Muscle of back (tissue), 13 donors: ENCODE measurements at places on chromosomes 2 and 18.

DNA sequence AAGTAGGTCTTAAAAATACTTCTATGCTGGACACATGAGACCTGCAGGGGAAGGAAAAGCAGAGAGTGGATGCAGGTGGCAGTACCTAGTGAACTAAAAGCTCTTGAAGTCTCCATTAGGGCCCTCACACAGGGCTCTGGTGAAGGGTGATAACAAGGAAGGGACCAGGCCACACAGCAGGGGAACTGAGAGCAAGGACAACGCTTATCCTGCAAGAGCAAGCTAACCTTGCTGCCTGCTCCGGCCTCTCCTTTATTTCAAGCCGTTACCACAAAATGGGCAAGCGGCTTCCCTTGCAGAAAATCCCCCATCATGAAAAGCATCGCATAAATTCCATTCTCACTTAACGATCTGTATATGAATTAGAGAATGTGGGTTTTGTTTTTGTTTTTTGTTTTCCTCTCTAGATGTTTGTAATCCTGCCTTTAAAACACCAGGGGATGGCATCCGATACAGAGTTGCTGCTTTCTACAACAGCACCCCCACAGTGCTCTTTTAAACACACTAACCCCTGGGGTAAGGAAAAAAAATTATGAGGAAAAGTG is 64.5 kb downstream of the CACNB4 start:
- no peak for DNase-seq

DNA sequence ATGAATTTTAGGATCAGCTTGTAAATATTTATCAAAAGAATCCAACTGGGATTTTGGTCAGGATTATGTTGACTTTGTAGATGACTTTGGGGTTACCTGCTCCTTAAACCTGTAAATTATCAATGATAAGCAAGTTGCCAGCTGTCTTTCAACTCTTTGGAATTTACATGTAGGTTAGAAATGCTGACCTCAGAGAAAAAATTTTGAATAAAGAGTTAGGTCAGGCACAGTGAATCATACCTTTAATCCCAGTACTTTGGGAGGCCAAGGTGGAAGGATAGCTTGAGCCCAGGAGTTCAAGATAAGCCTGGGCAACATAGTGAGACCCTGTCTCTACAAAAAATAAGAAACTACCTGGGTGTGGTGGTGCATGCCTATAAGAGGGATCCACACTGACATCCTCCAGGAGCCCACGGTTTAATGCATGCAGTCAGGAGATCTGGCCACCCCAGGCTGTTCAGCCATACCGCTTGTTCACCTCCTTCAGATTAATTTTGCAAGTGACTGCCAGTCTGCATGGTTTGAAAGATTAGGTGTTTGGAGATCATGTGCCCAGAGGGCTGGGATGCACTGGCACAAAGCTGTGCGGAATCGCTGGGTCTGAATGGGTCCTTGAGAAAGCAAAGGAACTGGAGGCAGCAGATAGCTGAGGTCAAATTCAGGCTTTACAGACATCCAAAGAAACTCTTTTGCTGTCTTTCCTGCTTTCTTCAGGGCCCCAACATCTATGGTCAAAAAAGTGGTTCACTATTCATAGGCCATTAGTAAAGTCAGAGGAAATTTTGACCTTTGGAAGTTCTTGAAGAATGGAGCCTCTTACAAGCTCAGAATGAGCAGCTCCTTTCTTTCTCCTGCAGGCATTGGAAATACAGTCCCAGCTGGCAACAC is 83.4 kb upstream of the TXNDC2 start:
- no peak for DNase-seq

DNA sequence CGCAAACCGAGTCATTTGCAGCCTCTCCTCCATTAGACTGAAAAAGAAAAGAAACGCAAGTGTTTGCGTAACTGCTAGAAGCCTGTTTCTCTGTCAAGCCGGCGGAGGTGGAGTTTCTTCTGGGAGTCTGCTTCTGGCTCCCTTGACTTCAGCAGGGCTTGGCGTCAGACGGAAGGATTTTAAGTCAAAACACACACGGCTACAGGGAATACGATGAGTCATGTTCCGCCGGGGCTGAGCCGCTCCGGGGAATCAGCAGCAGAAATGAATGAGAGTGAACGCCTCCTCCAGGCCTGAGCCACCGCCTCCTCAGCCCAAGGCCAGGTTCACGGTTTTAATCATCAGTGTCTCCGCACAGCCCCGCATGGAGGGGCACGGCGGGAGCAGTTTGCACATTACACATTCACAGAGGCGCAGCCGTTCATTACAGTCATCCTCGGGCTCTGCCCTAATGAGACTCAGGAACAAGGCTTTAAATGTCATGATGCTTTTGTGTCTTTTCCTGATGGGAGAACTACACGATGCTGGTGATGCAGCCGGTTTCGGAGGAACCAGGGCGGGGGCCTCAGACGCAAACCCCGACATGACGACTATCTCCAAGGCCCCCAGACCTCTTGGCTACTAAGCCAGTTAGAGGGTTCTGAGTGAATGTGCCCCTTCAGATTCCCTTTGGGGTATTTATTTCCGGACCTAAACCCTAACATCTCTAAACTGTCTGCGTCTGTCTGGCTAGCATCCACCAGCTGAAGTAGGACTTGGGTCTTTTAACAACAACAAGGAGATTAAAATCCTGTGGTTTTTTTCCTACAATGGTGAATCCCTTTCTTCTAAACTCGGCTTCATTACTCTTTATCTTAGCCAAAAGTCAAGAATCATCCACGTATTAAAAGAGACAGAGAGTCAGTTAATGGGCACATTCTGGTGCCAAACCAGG is 11.1 kb upstream of the SCG2 start:
- peak; percentile 63 for DNase-seq

- DNase-seq = peak; percentile 53
Observed at GRCh38 chr18:39434223-39434920, 1868.8 kb upstream of the CELF4 start.

DNA sequence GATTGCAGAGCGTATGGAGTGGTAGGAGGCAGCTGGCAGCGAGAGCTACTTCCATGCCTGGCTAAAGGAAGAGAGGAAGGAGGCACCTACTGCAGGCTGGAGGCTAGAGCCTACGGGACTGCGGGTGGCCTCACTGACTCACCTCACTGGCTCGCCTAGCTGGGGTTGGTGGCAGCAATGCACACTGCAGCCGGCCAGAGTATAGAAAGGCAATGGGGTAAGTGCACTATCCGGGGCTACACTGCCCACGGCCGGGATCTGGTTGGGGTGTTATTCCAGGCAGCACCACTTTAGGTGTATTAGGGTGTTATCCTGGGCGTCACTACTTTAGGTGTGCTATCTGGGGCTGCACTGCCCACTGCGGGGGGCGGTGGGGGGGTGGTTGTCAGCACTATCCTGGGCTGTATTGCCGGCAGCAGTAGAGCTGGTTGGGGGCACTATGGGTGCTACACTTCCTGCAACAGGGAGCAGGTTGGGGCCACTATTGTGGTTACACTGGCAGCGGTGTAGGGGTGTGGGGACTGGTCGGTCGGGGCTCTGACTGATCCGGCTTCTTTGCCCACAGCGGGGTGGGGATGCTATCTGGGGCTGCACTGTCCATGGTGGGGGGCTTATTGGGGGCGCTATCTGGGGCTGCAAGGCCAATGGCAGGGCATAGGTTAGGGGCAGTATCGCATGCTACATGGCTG is 33.3 kb upstream of the ANKRD62 start:
- DNase-seq = no peak

- DNase-seq = no peak
Observed at GRCh38 chr2:241975593-241976284, 106.2 kb downstream of the RTP5 start.

DNA sequence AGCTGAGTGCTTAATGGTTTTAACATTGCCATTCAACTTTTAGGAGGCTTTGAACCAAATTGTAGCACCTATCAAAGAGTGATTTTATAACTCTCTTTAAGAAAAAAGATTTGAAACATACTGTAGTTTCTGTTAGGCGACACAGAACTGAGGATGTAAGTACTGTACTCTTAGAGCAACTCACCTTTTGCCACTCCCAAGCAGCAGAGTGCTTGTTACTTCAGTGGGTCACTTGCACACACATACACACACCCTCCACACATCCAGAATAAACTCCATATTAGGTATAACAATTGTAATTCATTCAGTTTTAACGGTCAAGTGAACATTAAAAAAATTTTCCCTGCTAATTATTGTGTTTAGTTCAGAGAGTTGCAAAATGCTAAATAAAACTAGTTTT is 118.3 kb downstream of the CAMKMT start:
- DNase-seq = no peak

- DNase-seq = peak; percentile 67
Observed at GRCh38 chr18:51621113-51621863, 423.8 kb upstream of the MEX3C start.

DNA sequence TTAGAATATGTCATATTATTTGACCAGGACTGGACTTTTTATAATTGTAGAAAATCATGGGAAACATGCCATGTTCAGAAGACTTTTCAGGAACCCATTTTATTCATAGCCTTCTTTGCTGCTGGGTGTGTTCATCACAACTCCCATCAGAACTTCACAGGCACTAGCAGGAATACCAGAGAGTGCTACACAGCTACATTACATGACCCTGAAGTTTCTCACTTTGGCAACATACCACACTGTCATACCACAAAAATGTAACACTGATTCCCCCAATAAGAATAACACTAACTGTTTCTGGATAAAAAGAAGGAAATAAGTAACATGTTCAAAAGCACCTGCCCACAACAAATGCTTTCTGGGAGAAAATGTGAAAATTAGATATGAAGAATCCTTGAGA is 405.4 kb downstream of the CDH2 start:
- DNase-seq = no peak

DNA sequence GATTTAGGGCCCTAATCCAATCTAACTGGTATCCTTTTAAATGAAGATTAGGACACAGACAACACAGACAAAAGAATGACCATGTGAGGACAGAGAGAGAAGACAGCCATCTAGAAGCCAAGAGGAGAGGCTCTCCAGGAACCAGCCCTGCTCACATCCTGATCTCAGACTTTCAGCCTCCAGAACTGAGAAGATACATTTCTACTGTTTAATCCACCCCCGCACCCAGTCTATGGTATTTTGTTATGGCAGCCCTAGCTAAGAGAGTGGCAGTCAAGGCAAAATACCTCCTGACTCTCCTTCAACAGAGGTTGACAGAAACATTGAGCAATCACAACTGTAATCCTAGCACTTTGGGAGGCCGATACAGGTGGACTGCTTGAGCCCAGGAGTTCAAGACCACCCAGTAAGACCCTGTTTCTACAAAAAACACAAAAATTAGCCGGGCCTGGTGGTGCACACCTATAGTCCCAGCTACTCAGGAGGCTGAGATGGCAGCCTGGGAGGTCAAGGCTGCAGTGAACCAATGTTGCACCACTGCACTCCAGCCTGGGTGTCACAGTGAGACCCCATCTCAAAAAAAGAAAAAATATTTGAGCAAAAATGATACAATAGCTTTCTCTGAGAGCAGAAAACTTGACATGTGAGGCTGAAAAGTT is 34.7 kb downstream of the WDR33 start:
- DNase-seq = no peak

DNA sequence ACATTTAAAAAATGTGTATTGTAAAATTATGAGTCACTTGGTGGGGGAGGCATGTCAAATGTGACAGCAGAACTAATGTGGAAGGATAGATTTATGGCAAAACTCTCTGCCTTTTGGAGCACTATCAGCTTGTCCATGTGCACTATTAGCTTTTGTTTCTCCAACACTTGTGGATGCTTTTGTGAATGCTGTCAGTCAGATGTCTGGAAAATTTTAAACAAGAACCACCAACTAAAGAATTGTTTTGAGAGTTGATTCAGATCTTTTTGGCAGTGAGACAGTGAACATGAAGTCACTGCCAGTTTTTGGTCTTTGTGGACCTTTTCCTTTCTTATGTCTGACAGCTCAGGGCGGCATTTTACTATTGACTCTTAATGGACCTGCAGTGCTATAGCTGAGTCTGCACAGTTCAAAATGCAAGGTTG is 72.4 kb downstream of the KIAA1328 start:
- no peak for DNase-seq
